ENCODE measurements at places on chromosomes 6 and 20.

GRCh38 chr6:21612067-21612745 lies 18.7 kb downstream of the SOX4 start:
- no peak for DNase-seq

- DNase-seq, result no peak
These were observed 276.4 kb downstream of the PRL start for GRCh38 chr6:22020299-22021003.

GRCh38 chr6:52324189-52324588 lies 37.8 kb upstream of the PAQR8 start:
- DNase-seq, result no peak

GRCh38 chr6:53464927-53465460 lies 79.9 kb downstream of the GCLC start:
- DNase-seq, result no peak

GRCh38 chr6:28468056-28468455 lies 24.8 kb upstream of the ZSCAN23 start:
- no peak for DNase-seq

DNA sequence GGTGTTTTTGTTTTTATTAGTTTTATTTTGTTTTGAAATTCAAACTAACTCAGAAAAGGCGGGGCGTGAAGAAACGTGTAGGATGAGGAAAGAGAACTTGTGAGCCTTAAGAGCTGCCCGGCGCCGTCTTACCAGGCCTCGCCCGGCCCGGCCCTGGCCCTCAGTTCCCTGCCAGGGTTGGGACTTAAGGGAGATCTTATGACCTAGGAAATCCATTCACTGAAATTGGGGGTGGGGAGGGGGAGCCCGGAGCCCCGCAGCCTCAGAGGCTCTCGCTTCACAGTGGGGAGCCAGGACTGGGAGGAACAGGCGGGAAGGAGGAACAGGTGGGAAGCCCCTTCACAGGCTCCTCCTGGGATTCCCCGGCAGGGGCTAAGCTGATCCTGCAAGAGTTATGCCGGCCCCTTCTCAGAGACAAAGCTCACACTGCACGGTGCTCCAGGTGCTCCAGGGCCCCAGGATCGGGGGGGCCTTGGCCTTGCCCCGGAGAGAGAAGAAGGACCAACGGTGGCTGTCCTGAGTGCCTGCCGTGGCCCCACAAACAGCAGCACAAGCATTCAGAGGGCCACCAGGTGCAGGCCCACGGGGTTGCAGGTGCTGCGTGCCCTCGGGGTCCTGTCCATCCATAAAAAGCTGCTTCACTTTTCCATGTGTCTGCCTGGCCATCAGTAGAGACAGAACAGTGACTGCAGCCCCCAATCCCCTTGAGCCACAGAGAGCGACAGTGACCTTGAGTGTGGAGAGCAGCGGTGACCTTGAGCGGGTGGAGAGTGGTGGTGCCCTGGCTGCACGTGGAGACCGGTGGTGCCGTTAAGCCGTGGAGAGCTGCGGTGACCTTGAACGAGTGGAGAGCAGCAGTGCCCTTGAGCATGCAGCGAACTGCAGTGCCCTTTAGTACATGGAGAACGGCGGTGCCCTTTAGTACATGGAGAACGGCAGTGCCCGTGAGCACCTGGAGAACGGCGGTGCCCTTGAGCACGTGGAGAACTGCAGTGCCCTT lies 152.7 kb downstream of the DLL1 start:
- no peak for DNase-seq

- no peak for DNase-seq
These were observed 185.7 kb upstream of the MARCKS start for GRCh38 chr6:113671421-113671820.

DNA sequence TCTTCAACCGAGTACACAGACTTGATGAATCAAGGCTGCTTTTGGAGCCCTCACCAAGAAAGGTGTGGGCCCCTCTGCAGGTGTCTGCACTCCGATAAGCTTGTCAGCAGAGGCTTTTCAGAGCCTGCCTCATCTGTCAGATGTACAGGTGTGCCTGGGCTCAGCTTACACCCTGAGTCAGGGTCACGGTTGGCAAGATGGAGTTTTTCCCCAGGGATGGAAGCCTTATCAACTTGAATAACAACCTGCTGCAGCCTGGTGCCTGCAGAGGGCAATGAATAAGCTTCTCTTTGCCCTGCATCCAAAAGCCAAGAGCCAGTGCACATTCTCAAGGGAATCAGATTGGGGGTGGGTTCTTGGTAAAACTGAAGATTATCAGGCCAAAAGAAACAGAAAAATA lies 427.1 kb downstream of the CD83 start:
- DNase-seq, result no peak

GRCh38 chr6:111683157-111683556 lies 77.5 kb upstream of the TRAF3IP2 start:
- no peak for DNase-seq

GRCh38 chr6:88157106-88157505 lies 9.0 kb downstream of the CNR1 start:
- DNase-seq, result no peak

DNA sequence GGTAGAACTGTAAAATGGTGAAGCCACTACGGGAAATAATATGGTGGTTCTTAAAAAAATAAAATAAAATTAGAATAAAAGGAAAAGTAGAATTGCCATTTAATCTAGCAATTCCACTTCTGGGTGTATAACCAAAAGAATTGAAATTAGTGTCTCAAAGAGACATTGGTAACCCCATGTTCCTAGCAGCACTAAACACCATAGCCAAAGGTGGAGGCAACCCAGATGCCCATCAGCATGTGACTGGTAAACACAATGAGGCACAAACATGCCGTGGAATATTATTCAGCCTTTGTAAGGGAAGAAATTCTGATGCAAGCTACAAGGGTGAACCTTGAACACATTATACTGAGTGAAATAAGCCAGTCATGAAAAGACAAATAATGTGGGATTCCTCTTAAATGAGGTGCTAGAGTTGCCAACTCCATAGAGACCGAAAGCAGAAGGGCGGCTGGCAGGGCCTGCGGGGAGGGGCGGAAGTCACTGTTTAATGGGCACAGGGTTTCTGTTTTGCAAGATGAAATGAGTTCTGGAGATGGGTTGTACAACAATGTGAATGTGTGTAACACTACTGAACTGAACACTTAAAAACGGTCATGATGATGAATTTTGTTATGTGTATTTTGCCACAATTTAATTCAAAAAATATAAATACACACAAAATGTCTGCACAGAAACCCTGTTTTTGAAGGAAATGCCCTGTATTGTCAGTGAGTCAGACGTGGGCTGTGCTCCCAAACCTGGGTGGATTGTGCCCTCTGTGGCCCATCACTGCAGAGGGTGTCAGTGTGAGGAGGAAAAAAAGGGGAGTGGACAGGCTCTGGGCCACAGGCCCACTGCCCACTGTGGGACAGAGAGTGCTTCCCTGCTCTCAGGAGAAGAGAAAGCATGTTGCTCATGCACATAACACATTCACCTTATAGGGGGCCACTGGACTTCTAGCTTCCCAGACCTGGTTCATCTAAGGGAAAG lies 49.6 kb upstream of the CD93 start:
- DNase-seq, result no peak

- no peak for DNase-seq
These were observed 33.7 kb upstream of the ME1 start for GRCh38 chr6:83464381-83465140.

- no peak for DNase-seq
These were observed 368.2 kb downstream of the SYNE1 start for GRCh38 chr6:152268846-152269442.

GRCh38 chr6:20542927-20543602 lies 8.8 kb downstream of the CDKAL1 start:
- DNase-seq, result no peak

GRCh38 chr6:28248916-28249315 lies 3.2 kb downstream of the ZKSCAN4 start:
- no peak for DNase-seq

DNA sequence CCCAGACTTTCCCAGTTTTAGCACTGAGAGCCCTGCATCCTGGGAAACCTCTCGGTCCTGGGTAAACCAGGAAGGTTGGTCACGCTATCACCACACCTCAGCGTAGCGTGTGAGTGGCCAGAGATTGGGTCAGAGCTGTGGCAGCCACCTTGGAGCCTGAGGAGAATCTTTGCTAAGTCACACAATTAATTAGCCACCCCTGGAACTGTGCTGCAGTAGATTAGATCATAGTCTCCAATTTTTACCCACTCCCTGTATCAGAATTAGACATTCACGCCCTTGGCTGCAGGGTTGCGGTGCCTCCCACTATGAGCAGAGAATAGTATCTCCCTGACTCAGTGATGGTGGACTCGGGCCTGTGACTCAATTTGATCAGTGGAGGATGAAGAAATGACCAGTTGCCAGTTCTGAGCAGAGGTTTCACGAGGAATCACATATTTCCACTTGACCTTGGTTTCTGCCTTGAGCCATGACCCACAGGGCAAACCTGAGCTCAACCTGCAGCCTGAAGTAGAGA lies 6.0 kb upstream of the PTGIS start:
- DNase-seq, result no peak

DNA sequence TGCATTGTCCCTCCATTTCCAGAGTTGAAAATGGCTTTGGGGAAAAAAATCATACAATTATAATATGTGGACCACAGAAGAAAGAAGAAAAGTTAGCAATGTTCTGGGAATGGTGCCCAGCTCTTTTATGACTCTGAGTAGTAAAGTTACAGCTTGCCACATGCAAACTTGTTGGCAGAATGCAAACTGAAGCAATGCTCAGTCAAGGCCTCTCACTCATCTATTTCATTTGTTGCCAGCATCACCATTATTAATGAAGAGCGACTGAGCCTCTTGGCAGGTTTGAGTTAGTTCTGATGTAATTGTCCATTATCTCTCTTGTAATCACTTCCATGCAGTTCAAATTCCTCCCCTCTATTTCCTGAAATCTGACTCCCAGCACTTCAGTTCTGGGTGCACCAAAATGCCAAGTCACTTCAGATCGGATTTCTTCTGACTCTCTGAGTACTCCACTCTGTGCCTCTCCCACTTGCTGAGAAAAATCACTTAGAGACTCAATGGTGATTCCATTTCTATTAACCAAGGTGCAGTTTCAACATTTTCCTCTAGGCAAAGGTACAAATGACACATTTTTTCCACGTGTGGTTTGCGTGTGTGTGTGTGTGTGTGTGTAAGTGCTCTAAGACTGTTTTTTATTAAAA lies 154.4 kb upstream of the STMND1 start:
- no peak for DNase-seq

DNA sequence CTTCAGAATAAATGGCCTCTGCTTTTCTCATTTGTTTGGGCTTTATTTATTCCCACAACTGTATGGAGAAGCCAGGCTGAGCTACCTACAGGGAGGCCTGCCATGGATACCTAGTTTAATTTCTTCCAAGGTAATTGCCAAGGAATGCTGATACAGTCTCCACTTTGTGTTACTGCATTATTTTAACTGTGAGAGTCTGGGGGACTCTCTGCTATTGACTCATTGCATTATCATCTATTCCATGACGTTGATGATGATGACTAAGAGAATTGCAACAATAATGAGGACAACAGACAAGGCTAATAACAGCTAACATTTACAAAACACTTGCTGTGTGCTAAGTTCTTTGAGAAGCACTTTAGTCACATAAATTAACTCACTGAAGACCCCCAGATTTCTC lies 88.3 kb upstream of the COL21A1 start:
- no peak for DNase-seq

- no peak for DNase-seq
These were observed 404 bp downstream of the SLC22A23 start for GRCh38 chr6:3456395-3456897.

GRCh38 chr20:31587545-31588389 lies 17.3 kb upstream of the ID1 start:
- peak; percentile 78 for DNase-seq

DNA sequence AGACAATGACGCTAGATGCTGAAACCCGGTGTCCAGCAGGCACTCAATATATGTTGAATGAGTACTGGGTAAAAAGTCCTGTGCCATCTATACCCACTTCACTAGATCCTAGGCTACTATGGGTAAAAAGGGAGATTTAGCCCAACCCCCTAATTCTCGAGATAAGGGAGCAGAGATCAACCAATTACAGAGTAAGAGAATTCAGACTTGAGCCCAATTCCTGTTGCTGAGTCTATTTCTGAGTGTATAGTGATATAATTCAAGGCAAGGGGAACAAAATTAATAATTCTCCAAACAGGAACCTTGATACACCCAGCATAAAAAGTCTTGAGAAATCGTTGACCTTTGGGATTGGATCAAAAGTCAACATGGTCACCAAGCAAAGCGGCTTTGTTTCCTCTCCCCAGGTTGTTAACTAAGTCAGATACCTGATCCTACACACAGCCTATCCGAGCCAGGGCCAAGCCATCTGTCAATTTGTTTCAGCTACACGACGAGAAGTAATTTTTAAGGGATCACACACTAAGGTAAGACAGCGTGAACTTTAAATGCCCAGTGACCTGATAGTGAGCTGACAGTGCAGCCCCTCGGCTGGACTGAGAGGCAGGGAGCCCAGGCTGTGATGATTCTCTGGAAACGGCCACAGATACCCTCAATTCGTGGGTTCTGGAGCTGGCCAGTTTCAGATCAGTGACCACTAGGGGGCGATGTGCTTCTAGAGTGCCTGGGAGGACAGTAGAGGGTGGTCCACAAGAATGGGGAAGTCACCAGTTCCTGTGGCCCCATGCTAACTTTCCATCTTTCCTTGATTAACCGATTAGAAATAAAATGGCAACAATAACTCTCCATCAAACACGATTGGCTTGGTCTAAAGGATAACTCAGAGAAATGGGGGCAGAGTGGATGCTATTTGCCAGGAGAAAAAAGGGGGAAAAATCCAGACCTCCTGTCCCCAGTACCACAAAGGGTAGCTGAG lies 46.2 kb downstream of the SLC22A23 start:
- peak; percentile 70 for DNase-seq

- no peak for DNase-seq
These were observed 487.2 kb downstream of the BTBD3 start for GRCh38 chr20:12404941-12405340.

- DNase-seq, result no peak
These were observed 10.5 kb upstream of the CLDN20 start for GRCh38 chr6:155253337-155253736.

DNA sequence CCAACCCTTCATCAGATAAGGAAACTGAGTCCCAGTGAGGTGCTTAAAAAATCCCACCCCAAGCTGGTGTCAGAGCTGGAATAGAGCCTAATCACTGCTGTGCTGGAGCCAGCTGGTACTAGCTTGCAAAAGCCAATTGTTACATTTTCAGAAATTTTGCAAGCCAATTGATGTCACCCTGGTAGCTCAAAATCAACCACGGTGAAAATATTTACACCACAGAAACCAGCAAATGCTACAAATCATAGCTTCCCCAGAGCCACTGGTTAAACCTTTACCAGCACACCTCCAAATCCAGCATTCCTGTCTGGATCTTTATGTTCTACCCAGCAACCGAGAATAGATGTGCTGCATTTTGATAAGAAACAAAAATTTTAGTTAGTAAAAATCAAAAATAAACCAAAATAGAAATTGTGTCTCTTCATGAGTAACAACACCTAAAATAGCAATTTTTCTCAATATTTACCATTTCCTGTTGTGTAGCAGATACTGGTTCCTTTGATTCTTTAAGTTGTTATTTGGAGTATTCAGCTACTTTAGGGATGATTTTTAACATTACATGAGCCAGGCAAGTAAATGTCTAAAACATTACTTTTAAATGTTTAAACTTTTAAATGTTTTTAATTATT lies 7.2 kb upstream of the LCA5 start:
- no peak for DNase-seq
